Activated CD4-positive, alpha-beta T cell treated with anti-CD3 and anti-CD28 coated beads, Interleukin-10, Interleukin-2, amounts not matched to agents 100 ng/mL and 50 ng/mL, durations not matched to agents 16 hours and 8 hours (primary cell): ENCODE measurements at places on chromosomes 11 and 22.

- DNase-seq: no peak
Observed at GRCh38 chr11:3666023-3666530, 5.1 kb downstream of the CHRNA10 start.

GRCh38 chr22:31828739-31829138 lies 74.9 kb downstream of the DEPDC5 start:
- no peak for DNase-seq

DNA sequence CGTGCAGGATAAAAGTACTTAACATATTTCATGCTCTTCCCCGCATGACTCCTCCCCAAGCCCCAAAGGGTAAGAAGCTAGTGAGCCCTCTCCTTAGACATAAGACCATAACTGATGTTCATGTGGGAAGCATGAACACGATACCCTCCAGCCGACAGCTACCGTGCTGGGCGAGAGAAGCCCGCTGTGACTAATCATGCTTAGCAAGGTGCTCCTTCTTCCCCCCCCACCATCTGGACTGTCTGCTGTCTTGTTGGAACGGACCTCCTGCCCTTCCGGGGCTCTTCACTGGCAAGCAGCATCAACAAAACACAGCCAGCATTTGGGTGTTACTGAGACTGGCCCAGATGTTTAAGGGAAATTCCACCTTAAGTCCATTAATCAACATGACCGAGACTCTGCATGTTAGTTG lies 200.6 kb downstream of the DBX1 start:
- no peak for DNase-seq

GRCh38 chr11:12529041-12529440 lies 145.2 kb upstream of the TEAD1 start:
- no peak for DNase-seq

DNA sequence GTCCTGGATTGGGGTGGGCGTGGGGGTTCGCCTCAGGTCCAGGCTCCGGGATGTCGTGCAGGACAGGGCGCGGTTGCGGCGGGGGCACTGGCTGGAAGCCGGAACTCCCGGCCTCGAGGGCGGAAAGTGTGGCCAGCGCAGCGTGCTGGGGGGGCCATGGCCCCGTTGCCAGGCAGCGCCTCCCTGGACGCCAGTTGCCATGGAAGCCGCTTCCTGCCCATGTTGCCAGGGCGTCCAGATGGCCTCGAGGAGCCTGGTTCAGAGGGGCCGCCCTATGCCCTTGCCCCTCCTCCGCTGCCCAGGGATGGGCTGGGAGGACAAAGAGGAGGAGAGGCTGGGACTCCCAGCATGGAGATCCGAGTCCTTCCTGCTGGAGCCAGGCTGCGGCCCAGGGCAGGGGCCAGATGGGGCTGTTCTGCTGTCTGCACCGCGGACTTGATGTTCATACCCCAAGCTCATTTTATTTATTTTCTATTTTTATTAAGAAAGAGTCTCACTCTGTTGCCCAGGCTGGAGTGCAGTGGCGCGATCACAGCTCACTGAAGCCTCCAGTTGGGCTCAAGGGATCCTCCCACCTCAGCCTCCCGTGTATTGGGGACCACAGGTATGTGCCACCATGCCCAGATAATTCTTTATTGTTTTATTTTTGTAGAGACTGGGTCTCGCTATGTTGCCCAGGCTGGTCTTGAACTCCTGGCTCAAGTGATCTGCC lies 4.6 kb upstream of the CCDC188 start:
- no peak for DNase-seq

- no peak for DNase-seq
Observed at GRCh38 chr22:45771711-45772110, 100.1 kb downstream of the ATXN10 start.

DNA sequence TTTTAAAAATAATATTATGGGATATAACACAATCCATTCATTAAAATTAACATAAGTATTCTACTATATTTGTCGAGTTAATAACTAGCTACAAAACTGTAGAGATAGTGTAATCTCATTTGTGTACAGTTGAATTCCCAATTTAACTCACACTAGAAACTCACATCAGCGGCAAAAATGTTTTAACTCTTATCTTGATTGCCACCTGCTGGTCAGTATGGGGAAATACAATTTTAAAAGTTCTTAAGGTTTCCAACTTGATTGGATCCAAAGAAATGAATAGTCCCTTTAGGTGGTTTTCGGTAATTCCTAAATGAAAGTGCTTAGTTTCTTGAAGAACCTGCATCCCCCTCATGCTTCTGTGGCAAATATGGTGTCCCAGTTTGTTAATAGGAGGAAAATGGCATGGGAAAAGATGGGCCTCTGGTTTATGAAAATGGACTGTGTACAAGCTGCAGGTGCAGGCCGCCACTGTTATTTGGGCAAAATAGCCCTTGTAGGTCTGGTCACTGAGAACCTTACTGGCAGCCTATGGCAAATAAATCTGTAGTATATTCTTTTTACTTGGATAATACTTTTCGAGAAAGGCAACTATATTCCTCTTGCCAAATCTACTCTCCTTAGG lies 33.7 kb upstream of the SLC17A6 start:
- peak; percentile 36 for DNase-seq

DNA sequence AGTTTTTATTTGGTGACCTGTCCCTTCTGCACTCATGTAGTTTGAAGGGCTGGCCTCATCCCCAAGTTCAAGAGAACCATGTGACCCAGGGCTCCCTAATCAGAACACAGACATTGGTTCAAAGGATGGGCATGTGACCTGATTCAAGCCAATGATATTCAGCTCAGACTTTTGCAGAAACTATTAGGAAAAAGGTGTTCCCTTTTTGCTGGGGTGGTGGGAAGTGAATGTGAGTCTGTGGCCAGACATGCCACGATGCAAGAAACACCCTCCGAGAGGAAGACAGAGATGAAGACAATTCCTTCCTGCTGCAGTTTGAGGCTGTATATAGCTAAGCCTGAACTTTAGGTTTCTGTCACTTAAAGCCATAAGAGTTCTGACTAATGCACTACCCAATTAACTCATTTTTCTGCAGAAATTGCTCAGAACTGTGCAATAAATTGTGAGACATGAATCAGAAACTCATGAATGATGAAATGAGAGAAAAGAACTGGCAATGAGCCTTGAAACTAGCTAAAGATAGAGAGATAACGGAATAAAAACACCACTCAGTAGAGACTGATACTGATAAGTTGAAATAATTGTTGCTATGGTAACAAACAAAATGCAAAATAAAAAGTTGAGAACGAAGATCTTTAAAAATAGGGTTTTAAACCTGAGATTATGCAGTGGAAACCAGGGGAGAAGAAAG lies 9.2 kb upstream of the MAPK1 start:
- peak; percentile 93 for DNase-seq

DNA sequence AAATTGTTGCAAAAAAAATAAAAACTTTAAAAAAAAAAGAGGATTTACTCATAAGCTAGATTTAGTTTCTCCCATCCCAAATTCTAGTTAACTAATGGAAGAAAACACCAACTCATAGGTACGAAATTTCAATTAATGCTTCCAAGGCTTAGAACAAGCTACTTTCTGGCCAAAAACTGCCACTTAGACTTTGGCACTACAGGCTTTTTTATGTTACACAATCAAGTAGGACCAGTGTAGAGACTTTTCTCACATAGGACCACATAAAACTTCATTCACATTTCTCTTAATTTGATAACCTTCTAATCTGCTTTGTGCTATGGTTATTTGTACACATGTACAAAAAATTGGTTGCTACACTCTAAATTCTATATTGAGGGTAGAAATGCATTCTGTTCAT lies 3.1 kb downstream of the ST13 start:
- no peak for DNase-seq

- no peak for DNase-seq
Observed at GRCh38 chr11:7793233-7793632, 3.5 kb downstream of the OR5P2 start.

DNA sequence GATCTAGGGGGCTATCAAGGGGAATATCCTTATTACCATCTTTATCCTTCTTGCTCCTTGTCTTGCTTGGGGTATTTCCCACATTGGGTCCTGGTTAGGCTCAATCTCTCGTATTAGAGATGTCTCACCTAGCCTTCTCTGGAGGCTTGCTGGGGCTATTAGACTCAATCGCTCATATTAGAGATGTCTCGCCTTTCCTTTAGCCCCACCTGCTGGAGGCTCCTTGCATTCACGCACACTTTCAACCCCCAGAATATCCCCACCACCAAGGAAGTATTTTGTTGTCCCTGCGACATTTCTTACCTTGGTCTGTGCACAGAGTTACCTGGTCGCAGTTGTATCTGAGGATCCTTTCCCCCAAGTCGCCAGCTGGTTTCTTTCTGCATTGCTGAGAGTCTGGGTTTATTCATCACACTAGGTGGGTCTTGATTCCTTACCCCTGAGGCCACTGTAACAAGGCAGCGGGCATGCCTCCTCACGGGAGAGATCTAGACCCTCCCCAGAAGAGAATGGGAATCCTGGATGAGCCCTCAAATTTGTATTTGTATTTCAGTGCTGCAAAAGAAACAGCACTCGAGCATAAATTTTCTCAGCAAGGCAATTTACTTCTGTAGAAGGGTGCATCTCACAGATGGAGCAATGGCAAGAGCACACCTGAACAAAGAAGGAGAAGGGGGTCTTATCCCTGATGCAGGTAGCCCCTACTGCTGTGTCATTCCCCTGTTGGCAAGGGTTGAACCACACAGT lies 15.9 kb upstream of the HYLS1 start:
- DNase-seq: peak; percentile 31

DNA sequence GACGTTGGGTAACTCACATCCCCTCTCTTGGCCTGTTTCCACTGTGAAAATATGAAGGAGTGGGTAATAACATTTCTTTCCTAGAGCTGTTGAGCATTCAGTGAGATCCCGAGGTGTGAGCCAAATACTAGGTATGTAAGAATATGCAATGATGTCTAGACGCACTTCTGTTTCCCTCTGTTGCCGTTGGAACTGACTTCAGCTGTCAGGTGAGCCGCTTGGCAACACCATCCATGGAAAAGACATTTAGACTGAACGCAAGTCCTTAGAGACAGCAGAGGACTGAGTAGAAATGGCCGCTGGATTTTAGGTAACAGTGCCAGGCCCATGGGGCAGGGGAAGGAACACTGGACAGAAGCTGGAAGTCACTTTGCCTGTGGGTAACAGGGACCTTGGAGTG lies 29.5 kb upstream of the SHANK2 start:
- no peak for DNase-seq

DNA sequence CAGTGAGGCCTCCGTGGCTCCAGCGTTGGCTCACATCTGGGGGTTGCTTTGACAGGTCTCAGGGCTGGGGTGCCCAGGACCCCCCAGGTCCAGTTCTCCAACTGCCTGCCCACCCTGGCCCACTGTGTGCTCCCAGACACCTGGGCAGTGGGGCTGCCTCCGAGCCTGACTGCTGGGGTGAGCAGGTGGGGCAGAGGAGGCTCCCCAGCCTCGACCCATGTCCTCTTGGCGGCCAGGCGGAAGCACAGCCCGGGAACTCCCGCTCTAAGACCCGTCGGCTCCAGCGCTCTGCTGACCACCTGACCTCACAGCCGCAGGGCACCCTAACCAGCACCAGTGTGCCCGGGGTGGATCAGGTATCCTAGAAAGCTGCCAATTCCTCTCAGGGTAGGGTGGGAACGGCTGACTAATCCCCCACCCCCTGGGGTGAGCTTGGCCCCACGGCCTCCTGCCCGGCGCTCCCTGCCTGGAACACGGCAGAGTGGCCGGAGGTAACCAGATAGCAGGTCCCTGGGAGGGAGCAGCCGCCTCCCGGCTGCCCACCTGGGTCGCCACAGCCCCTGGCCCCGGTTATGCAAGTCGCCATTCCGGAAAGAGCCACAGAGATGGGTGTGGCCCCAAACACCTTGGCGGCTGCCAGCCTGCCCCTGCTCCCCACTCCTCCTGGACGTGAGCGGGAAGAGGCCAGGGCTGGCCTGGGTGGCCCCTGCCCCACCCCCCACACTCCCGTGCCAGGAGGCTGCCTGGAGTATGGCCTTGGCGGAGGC lies 19.2 kb upstream of the MUC5B start:
- DNase-seq: no peak

GRCh38 chr11:27945348-27945747 lies 162.6 kb downstream of the KIF18A start:
- no peak for DNase-seq

- DNase-seq: no peak
Observed at GRCh38 chr11:91998481-91998880, 226.1 kb upstream of the FAT3 start.

DNA sequence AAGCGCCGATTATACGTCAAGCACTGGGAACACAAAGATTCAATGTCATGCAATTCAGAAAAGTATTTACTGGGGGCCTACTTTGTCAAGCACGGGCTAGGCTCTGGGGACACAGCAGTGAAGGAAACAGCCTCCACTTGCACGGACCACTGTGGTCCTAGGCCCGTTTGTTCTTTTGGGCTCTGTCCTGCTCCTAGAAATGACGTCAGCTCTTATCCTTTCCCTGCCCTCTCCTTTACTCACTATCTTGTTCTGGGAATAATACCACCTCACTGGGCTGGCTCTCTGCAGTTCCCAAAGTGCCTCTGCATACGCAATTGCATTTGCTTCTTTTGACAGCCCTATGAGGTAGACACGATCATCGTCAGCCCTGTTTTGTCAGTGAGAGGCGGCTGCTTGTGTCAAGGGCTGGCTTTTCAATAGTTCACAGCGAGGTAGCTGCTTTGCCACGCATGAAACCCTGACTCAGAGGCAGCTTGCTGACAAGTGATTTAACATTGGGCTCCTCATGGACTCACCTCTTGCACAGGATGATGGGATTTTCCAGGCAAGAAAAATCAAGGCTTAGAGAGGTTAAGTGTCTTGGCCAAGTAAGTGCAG lies 22.9 kb upstream of the IGSF22 start:
- DNase-seq: no peak

- peak; percentile 61 for DNase-seq
Observed at GRCh38 chr22:49976439-49977175, 16.0 kb downstream of the PIM3 start.

- peak; percentile 42 for DNase-seq
Observed at GRCh38 chr11:126307706-126308105, 3.8 kb downstream of the DCPS start.

GRCh38 chr22:49198705-49199084 lies 629.0 kb downstream of the BRD1 start:
- DNase-seq: no peak

DNA sequence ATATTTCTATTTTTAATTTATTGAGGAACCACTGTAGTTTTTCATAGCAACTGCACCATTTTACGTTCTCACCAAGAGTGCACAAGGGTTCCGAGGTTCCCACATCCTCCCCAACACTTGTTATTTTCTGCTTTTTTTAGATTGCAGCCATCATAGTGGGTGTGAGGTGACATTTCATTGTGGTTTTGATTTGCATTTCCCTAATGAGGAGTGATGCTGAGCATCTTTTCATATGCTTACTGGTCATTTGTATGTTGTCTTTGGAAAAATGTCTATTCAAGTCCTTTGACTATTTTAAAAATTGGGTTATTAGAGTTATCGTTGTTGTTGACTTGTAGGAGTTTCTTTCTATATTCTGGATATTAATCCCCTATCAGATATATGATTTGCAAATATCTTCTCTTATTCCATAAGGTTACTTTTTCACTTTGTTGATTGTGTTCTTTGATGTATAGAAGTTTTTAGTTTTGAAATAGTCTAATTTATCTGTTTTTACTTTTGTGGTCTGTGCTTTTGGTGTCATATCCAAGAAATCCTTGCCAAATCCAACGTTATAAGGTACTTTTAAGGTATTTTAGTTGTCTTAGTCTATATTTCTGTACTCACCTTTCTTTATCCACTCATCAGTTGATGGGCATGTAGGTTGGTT lies 9.0 kb downstream of the NEAT1 start:
- peak; percentile 64 for DNase-seq

- DNase-seq: no peak
Observed at GRCh38 chr22:28911304-28911690, 27.9 kb downstream of the ZNRF3 start.
